ENCODE measurements at places on chromosomes 12 and 14.

DNA sequence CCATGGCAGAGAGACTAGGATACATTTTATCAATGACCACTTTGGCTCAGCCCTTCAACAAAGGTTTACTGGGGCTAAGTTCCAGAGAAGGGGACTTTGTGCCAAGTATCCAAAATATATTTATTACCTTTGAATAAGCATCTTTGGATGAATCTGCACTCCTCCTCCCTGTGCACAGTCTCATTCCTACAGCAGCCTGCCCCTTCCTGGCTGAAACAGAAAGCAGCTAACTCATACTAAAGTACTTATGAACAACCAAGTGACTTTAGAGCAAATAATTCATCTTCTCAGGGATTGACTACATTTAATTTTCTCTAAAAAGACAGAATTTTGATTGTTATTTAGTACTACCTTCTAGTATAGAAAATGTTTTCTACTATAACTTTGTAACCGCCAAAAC lies 47.8 kb upstream of the ETV6 start:
- DNase-seq, result no peak

GRCh38 chr12:49706351-49707127 lies 666 bp downstream of the FMNL3 start:
- peak; percentile 14 for DNase-seq

DNA sequence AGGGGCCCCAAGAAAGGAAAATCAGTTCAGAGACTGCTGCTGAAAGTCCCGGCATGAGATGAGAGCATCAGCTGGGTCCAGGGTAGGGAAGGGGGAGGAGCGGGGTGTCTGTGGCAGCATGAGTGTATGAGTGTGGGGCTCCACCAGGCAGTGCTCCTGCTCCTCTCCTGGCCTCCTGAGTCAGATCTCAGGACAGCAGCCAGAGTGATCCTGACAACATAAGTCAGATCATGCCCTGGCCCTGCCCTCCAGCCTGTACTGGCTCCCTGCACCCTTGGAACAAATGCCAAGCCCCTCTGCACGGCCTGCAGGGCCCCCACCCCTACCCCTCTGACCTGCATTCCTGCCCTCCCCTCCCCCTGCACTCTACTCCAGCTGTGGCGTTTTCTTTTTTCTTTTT lies 24.2 kb upstream of the LRP1-AS start:
- DNase-seq, result no peak

DNA sequence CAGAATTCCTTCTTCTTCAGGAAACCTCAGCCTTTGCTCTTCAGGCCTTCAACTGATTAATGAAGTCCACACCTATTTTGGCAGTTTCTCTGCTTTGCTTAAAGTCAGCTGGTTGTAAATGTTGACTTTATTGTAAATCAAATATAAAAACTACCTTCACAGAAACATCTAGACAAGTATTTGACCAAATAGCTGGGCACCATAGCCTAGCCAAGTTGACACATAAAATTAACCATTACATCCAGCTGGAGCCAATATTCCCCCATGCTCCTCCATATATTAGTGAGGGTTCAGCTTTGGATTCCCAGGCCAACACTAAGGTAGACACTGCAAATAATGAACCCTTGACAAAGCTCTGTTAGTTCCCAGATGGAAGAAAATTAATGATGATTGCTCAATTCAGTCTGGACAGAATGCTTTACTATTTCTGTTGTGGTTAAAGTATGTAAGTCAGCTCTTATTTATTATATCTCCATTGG lies 125.5 kb downstream of the ZFP36L1 start:
- no peak for DNase-seq

GRCh38 chr14:84493779-84494178 lies 1036.2 kb upstream of the FLRT2 start:
- no peak for DNase-seq

GRCh38 chr14:77004711-77005460 lies 23.6 kb downstream of the IRF2BPL start:
- no peak for DNase-seq

DNA sequence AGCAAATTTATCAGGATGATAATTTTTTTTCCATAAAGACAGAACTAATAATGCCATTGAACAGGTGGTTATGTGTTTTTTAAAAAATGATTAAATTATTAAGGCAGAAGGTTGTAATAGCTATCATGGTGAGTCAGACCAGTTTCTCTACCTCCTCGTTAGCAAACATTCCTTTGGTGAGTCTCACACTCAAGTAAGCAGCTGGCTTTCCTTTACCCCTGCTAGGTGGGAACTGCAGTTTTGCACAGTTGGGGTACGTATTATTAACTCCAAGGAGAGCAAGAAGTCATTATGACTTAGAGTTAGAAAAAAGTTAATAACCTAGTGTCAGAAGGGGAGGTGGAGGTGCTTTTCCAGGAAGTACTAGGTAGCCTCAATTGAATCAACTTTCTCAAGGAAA lies 165.3 kb downstream of the SNAPC1 start:
- DNase-seq, result no peak

DNA sequence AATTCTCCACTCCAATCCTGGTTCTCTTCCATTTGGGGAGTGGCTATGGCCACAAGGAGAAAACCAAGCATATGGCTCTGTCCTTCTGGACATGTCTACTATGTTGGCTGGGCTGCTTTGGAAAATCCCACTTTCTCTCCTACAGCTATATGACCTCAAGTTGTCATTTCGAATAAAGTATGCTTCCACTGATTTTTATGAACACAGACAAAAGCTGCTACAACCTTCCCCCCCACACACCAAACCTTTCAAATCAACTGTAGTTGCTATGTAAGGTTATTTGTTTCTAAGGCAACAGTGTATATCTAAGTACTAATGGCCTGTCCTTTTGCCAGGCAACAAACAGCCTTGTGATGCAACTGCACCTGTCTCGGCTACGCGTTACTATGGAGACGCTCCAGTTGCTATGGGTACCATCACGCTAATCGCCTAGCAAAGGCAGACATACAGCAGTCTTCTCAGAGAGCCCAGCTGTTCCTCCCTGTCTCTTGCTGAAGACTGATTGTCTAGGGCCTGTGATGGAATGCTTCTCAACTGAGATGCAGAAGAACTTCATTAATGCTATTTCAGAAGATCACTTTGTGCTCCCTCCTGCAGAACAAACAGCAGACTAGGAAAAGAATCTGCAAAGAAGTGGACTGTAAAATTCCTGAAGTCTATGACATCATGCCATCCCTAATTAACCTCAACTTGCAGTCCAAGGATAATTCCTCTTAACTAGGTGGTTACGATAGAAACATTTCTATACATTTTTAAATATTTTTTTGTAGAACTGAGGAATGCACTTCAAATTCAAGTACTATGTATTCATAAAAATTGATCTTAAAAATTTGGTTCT lies 67.6 kb downstream of the FOXN3 start:
- DNase-seq, result no peak

DNA sequence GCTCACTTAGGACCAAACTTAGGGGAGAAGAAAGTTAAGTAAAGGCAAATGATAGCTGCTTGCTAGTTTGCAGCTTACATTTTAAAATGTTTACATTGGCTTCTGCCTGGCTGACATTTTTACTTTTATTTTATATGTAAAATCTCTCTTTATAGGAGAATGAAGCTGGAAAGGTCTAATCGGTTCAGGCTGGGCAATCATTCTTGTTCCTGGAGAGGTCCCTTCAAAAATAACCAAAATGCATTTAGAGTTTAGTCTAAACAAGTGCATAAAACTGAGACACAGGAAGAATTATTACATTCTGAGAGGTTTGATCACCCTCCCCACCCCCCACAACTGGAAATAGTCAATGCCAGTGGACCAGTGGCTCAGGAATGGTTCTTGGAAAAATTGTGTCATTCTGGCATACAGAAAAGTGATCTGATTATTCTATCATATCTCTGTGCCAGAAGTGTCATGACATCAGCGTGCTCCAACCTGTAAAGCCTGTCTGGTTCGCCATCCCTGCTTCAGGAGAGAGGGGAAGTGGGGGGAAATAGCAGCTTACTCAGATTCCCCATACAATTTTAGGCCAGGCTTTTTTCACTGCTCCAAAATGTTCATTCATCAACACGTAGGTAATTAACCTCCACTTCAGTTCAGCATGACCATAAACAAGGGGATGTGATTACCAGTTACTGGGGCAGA lies 4.2 kb downstream of the PRICKLE1 start:
- DNase-seq, result no peak

DNA sequence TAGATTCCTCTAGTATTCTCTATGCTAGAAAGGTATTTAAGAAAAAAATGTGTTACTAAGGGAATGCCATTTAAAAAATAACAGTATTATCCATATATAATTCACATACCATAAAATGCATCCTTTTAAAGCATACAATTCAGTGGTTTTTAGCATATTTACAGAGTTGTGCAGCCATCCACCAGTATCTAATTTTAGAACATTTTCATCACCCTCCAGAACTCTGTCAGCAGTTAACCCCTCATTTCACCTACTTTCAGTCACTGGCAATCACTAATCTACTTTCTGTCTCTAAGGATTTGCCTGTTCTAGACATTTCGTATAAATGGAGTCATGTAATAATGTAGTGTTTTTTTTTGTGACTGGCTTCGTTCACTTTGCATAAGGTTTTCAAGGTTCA lies 33.4 kb downstream of the TBC1D15 start:
- no peak for DNase-seq

- DNase-seq, result no peak
Measured at GRCh38 chr12:71782017-71782416, 27.4 kb downstream of the RAB21 start.

GRCh38 chr14:85535991-85536832 lies 6.3 kb downstream of the FLRT2 start:
- no peak for DNase-seq

DNA sequence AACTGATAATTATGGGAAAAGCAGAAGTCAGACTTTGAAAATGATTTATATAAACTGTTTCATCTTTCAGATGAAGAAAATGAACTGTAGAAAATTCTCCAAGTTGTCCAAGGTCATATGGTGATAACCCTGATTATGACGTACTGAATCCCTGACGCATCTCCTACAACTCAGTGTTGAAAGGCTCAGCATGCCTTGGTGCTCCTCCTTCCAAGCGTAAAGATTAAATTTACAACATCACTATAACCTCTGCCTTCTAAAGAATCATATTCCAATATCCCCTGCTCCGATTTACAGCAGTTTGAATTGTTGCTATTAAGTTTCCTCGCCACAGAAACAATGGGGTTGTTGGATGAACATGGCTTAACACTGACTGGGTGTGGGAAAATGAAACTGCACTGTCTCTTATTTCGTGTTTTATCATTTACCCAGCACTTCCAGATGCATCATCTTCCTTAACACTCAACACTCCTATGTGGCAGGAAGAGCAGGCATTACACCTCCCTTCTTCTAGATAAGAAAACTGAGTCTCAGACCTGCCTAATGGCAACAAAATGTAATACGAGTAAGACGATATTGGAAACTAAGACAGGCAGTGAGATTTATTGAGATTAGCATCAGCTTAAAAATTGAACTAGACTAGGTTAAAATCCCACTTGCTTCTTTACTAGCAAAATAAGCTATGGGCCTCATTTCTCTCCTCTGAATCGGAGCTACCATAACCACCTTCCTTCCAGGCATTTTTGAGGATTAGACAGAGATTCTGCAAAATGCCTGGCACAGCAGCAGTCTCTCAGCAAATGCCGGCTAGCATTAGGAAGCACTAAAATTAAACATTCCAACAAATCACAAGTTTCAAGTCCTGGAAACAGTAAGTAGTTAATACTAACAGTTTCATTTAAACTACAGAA lies 74.2 kb downstream of the PPM1H start:
- DNase-seq, result no peak

DNA sequence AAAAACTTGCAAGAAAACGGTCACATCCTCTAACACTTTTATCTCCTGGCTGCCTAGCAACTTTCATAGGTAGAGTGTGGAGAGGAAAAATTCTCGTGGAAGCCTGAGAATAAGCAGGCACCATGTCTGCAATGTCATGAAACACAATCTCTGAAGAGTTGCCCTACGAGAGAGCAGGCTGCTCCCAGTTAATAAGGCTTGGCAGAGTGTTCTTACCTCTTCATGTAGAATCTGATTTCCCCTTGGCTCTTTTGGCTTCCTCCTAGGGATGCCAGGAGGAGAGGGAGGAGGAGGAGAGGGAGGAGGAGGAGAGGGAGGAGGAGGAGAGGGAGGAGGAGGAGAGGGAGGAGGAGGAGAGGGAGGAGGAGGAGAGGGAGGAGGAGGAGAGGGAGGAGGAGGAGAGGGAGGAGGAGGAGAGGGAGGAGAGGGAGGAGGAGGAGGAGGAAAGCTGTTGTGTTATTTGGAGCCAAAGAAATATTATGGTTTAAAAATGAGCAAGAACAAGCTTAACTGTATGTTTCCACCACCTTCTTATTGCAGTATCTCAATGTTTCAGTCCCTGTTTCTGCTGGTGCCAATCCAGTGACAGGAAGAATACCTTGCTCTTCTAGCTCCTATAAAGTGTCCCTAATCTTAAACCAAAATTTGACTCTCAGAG lies 52.9 kb downstream of the EGLN3 start:
- DNase-seq, result no peak

DNA sequence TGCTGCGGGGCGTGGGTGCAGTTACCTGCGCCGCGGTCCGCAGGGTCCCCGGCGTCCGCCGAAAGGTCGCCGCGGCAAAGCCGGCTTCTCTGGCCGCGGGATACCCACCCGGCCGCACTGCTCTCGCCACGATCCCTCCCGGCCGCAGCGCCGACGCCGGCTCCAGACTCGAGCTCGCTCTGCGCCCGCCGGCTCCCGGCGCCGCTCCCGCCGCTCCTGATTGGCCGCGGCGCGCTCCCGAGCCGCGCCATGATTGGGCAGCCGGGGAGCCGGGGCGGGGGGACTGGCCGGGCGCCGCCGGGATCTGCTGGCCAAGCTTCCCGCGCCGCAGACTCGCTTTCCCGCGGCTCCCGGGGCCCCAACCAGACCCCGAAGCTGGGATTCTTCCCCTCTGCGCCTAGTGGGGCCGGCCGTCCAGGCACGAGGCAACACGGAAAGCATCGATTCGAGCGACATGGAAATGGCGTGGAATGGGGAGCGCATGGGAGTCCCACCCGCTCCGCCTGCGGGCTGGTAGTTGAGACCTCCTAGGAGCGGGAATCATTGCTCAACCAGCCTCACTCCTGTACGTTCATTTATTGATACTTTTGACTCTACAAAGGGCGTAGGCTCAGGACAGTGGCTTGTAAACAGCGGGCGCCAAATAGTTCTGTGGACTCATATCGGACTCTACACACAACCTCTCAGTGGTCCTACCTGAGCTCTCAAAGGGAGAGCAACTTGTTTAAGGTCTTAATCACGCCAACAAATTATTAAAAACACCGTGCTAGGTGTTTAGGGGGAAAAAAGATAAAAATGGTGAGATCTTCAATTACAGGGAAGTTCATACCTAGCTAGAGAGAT lies 36.4 kb upstream of the STON2 start:
- DNase-seq, result peak; percentile 76

- DNase-seq, result no peak
Measured at GRCh38 chr12:111427417-111428074, 21.8 kb downstream of the SH2B3 start.

GRCh38 chr12:8493084-8493483 lies 20.2 kb upstream of the CLEC4D start:
- no peak for DNase-seq

DNA sequence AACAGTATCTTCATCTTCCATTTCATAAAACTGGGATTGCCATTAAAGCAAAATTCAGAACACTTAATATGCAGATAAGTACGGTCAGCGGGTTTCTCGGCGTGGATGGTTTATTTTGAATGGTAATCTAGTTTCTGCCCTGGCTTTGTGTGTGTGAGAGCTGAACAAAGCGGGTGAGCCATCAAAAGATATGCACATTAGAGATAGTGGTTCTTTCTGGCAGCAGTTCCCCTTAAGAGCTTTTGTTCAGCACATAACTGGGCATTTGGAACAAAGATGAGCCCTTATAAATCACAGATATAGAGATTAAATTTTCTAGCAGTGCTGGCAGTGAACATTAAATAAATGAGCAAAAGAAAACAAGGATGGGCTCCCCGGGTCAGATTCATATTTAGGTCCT lies 207.5 kb downstream of the CALM1 start:
- no peak for DNase-seq

GRCh38 chr12:93521225-93522080 lies 51.0 kb upstream of the SOCS2 start:
- no peak for DNase-seq
